G401 (cell line): ENCODE measurements at places on chromosomes 2 and 18.

DNA sequence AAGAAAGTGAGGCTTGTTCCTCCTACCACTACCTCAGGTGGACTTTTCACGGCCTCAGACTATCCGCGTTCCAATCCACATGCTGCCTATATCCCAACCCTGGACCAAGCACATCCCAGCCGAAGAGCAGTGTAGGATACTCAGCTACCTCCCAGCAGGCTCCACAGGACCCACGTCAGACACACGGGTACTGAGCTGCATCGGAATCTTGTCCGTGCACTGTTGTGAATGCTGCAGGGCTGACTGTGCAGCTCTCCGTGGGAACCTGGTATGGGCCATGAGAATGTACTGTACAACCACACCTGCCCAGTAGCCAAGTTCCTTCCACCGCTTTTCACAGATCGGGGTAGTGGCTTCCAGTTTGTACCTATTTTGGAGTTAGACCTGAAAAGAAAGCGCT, 22.3 kb downstream of the IL37 start:
- no peak for DNase-seq

DNA sequence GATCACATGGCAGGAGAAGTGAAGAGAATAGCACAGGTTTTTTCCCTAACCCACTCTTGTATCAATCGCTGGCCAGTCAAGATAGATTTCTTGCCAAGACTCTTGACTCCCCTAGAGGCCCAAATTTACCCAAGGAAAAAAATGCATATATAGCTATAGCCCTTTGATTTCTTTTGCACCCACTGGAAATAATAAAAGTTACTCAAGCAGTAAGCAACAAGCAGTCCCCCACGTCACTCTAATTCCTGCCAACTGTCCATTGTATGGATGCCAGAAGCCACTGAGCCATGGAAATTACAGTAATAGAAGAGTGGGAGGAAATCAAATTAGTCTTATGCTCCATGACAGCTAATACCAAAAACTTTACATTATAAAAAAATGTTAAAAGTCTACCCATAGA, 125.3 kb upstream of the SLC39A10 start:
- no peak for DNase-seq

- DNase-seq, result no peak
These were observed 123.4 kb downstream of the MRO start for GRCh38 chr18:50696436-50696835.

DNA sequence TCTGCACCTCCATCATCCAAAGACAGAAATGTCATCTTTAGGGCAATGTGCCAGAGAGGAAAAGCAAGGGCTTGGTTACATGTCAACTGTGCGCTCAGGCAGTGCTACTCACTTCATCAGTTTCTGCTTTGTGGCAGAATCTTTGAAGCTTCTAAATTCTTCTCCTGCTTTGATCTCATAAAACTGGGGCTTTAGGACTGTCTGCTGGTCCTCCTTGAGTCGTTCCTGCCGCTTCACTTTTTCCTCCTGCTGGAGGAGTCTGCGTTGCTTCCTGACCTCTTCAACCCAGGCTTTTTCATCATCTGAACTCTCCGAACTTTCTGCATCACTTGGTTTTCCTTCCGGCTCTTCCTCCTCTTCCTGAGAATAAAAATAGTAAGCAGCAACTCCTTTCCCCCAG, 100.8 kb downstream of the NOL10 start:
- no peak for DNase-seq

DNA sequence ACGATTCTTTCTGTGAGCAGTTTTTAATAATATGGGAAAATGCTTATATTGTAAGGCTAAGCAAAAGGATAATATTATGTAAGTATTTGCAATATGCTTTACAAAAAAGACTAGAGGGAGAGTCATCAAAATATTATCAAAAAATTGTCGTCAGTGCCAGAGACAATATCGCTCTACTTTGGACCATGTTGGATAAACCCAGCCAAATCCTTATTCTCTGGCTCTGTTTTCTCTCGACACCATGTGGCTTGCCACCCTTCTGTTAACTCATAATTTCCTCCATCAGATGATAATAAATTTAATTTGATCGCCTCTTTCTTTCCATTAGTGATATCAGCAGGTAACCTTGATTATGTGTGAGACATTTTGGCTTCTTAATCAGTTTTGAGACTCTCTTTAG, 129.9 kb downstream of the CDC42EP3 start:
- DNase-seq, result no peak

DNA sequence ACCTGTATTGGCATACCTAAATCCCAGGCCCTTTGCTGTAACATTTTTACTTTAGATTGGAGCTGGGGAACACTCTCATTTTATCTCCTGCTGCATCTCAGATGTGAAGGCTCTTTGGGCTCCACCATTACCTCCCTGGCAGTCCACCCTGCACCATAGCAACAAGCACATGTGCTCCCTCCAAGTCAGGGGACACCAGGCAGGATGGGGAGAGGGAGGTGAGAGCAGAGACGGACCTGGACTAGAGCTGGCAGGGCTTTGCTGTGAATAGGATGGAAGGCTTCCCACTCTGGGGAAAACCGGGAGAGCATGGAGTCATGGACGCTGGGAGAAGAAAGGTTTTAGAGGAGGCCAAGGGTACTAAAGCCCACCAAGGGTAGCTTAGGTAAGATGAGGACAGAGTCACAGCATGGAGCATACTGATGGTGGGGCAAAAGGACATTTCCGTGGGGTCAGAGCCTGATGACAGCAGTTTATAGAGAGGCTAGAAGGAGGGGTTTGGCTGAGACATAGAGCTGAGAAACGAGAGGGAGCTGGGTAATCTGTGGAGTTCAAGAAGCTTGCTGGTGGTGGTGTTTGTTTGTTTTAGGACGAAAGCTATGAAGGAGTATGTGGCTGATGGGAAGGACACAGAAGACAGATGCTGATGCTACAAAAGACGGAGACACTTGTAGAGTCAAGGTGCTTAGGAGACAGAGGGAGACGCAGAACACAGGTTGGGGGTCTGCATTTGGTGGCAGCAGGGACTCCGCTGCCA, 134.8 kb downstream of the COL6A3 start:
- no peak for DNase-seq

- DNase-seq, result no peak
These were observed 76.4 kb downstream of the AGAP1 start for GRCh38 chr2:235570256-235570655.

GRCh38 chr18:26919627-26920026, 54.1 kb upstream of the AQP4 start:
- no peak for DNase-seq

DNA sequence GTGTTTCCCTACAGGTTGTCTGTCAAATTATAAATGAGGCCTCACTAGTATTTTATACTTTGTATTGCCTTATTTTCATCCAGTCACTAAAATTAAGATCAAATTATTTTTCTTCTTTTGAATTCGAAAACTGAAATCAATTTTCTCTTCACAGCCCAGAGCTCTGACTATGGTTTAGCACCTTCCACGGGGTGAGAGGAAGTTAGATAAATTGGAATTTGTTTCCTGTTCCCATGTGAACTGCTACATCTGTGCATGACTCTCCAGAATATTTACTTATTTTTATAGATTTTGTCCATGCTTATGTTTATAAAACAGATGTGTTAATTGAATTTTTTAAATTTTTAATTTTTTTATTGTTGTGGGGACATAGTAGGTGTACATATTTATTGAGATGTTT, 656.5 kb downstream of the IRS1 start:
- no peak for DNase-seq

GRCh38 chr2:146209842-146210275, 1635.0 kb upstream of the ACVR2A start:
- DNase-seq, result no peak

- DNase-seq, result no peak
These were observed 182.2 kb downstream of the SMAD2 start for GRCh38 chr18:47748093-47748796.

DNA sequence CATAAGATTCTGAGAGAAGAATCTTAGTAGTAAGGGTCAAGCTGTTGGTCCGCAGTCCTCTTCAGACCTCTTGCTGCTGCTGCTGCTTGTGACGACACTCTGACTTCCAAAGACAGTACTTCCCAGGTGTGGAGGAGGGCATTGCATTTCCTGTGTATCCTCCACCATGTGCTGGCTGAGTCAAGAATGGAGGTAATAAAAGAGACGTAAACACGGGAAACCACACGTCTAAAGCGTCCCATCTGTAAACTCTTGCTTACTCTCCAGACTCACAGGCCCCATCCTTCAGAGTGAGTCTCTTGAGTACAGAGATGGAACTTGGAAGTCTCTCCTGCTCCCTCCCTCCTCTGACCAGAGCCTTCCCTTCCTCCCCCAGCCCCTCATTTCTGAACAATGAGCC, 25.6 kb downstream of the KLHL29 start:
- DNase-seq, result no peak

GRCh38 chr2:8389431-8390108, 292.3 kb upstream of the ID2 start:
- DNase-seq, result no peak

DNA sequence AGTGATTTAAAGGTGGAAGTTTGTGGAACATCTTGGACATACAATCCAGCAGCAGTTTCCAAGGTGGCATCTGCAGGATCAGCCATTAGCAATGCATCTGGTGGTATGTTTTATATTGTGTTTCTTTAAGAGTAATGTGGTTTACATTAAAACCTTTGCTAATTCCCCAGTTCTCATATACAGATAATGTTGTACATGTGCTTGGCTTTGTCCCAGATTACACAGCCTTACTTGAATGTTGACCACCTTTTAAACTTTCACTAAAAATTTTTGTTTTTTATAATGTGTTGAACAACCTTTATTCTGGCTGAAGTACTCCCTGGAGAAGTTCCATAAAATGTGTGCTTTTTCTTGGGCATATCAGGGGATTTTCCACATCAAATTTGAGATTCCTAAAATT, 57.5 kb downstream of the MIB1 start:
- no peak for DNase-seq

GRCh38 chr2:9819551-9819950, 23.7 kb upstream of the TAF1B start:
- DNase-seq, result no peak

- DNase-seq, result no peak
These were observed 594.1 kb downstream of the SATB2 start for GRCh38 chr2:198863655-198864054.

DNA sequence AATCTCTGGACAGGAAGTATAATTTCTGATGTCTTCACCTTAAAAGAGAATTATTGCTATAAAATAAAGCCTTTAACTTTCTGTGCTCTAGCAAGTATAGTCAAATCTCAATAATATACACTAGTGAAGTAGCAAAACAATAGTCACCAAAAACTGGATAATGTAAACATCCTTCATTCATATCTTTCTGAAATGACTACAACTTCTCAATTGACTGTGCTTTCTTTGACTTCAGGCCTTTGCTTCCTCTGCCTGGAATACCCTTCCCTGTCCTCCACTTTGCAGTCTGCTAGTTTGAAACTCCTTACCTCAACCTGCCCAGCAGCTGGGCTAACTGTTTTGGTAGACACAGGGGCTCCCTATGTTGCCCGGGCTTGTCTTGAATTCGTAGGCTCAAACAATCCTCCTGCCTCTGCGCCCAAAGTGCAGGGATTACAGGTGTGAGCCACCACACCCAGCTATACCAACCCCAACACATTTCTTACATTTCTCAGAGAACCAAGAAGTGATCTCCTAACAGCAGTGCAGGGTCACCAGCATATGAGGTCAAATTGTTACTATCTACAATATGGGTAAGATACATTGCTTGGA, 6.6 kb upstream of the PCBP1 start:
- no peak for DNase-seq

GRCh38 chr2:223954401-223954800, 2.9 kb upstream of the MRPL44 start:
- DNase-seq, result no peak

DNA sequence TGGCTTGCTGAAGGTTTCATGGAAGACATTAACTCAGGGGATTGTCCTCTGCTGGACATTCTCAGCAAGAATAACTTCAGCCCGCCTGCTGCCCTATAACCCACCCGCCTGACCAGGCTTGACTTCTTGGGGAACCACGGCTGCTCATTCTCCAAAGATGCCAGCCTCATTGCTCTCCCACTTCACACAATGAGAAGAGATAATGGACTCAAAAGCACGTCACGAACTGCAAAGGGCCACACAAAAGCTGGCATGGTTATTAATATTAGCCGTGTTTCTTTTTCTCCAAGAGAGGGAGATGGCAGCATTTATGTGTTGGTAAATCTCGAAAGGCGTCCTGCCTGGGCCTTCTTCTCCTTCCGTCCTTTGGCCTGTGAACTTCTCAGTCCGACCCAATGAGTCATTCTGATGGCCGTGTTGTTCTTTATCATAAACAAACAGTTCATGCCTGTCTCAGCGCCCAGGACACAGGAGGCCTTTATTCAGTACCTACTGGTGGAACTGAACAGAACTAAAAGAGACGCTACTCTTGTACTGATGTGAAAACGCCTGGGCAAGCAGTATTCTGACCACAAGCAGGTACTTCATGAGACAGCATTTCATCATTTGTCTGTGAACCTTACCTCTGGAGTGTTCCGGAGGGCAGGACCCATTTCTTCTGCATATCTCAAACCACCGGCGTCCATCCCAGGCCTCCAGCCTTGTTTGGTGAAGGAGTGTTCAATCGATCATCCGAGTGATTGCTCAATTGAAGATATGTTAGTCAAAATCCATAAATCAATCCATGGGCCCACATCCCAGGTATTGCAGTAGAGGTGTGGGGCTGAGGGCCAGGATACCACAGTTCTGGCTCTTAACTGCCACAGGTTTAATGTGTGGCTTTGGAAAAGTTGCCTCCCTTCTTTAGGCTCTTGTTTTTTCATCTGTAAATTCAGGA, 25.1 kb upstream of the KLHL29 start:
- no peak for DNase-seq

GRCh38 chr2:61356958-61357350, 113.9 kb downstream of the USP34 start:
- DNase-seq, result no peak

- no peak for DNase-seq
These were observed 8.2 kb downstream of the WDR54 start for GRCh38 chr2:74429487-74430451.

DNA sequence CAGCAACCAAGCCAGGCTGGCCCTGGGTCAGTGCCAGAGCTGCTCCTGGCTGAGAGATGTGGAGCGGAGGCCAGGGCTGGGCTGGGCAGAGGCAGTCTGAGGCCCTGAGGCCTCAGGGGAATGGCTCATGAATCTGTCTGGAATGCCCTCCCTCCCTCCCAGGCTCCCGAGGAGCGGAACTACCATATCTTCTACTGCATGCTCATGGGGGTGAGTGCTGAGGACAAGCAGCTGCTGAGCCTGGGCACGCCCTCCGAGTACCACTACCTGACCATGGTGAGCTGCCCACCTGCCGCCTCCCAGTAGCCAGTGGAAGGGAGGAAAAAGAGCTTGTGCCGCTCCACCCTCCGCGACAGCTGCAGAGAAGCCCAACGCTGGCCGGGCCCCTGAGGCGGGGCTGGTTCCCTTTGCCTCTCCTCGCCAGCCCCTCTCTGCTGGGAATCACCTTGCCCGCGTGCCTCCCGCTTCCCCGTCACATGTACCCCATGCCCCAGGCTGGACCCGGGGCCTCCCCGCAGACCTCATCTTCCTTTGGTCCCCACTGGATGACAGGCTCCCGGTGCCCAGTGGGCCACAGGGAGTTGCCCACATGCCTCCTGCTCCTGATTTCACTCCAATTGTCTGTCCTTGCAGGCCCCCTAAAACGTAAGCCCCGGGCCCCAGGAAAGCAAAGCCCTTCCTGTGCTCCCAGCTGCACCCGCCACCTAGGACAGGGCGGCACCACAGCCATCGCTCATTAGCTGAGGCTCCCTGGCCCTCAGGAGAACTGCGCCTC, 41.1 kb downstream of the MYO7B start:
- DNase-seq, result peak; percentile 16

GRCh38 chr2:150491430-150491829, 4.0 kb upstream of the RND3 start:
- no peak for DNase-seq

- peak; percentile 87 for DNase-seq
These were observed 236.3 kb upstream of the FSIP2 start for GRCh38 chr2:185502351-185502750.

GRCh38 chr2:15899751-15900493, 40.4 kb upstream of the MYCN start:
- DNase-seq, result no peak
